ENCODE measurements at places on chromosomes 5 and 9.

DNA sequence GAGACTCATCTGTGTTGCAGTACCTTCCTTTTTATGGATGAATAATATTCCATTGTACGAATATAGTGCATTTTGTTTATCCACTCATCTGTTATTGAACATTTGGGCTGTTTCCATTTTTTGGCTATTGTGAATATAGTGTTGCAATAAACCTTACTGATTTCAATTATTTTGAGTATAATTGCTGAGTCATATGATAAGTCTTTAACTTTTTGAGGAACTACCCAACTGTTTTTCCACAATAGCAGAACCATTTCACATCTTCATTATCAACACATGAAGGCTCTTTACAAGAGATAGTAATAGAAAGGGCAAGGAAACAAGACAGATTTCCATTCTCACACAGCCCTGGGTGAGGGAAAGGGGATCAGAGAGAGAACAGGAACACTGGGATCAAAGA, 329.2 kb downstream of the RAB3C start:
- DNase-seq: no peak

- no peak for DNase-seq
Observed at GRCh38 chr9:96430377-96430776, 12.2 kb upstream of the ZNF367 start.

- DNase-seq: no peak
Observed at GRCh38 chr9:69178583-69179011, 4.5 kb downstream of the TJP2 start.

GRCh38 chr9:92180669-92181181, 65.5 kb upstream of the SPTLC1 start:
- DNase-seq: no peak

DNA sequence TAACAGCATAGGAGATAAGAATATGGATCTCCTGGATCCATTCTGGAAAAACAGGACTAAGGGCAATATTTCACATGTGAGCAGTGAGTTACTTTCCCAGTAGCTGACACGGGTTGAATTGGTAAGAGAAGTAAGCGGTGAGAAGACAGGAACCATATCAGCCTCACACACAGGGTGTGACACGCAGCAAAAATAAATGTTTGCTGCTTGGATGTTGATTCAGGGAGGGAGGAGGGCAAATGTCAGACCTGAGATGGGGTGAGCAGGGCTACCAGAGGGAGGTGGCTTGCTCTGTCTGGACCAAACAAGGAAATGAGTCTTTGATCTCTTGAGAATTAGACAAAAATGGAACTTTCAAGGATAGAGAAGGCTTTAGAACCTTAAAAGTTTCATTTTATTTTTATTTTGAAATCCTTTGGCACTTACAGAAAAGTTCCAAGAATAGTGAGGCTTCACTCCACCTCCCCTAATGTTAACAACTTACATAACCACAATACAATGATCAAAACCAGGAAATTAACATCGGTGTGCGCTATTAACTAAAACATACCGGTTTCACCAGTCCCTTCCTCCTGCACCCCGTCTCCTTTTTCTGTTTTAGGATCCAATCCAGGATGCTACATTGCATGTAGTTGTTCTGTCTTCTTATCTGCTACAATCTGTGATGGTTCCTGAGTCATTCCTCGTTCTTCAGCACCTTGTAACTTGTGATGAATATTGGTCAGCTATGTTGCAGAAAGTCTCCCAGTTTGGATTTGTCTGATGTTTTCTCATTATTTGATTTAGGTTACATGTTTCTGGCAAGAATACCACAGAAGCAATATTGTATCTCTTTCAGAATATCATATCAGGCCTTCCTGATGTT, 20.5 kb upstream of the ARHGEF28 start:
- no peak for DNase-seq

DNA sequence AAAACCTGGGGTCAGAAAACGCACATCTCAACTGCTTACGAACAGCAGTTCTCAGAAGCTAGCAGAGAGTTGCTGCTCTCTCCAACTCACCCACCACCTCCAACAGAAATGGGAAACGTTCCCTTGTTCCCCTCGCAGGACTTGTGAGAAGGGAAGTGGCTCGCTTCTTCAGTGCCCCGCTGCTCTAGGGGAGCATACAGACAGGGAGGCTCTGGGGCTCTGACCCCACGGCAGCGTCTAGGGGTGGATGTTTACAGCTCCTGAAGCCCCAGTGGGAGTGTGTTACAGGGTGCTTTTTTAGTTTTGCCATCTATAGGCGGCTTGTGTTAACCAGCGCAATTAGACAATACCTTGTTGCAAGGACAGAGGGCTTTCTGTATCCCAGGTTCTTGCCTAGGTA, 267.7 kb upstream of the ACTBL2 start:
- DNase-seq: no peak

DNA sequence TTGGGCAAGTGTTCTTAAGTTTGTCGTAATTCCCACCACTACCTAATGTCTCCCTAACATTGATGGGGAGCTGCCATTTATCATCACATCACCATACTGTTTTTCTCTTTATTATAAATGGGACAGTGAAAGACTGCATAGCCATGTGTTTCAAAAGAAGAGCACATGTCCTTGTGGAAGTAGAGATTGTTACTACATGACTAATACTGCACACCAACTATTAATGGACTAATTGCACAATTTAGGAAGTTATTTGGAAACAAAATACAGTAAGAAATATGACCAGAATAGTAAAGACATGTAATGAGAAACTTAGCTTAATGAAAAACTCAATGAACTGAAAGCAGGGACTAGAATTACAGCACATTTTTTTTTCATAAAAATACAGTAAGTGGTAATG, 12.0 kb upstream of the ELOVL7 start:
- DNase-seq: no peak

GRCh38 chr9:77236693-77237092, 59.4 kb downstream of the VPS13A start:
- no peak for DNase-seq

- peak; percentile 10 for DNase-seq
Observed at GRCh38 chr5:163544836-163545235, 39.4 kb downstream of the MAT2B start.

- DNase-seq: no peak
Observed at GRCh38 chr9:74653410-74654080, 156.4 kb downstream of the RORB start.

DNA sequence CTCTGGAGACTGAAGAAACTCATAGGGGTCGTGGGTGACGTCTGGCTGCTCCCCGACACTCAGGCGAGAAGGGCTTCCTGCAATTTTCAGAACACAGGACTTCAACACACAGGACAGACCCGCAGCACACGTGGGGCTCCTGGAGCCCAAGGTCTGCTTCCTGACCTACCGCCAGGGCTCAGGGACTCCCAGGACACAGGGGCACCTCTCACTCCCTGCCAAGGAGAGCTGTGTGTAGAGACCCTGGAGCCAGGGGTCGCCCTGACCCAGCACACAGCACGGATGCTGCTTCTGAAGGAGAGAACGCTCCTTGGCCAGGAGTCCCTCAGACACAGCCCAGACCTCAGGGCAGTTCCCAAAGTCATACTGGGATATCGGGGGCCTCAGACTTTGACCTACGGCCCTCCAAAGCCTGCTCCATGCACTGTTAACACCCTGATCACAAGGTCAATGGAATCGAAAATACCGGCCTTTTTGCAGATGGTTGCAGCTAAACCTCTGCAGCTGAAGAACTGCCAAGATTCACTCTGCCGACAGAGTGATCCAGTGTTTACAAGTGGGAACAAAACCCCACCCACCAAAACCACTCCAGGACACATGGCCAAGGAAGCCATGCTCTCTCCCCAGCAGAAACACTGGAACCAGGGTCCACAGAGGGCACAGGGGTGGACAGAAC, 13.8 kb upstream of the ZDHHC11 start:
- DNase-seq: no peak

DNA sequence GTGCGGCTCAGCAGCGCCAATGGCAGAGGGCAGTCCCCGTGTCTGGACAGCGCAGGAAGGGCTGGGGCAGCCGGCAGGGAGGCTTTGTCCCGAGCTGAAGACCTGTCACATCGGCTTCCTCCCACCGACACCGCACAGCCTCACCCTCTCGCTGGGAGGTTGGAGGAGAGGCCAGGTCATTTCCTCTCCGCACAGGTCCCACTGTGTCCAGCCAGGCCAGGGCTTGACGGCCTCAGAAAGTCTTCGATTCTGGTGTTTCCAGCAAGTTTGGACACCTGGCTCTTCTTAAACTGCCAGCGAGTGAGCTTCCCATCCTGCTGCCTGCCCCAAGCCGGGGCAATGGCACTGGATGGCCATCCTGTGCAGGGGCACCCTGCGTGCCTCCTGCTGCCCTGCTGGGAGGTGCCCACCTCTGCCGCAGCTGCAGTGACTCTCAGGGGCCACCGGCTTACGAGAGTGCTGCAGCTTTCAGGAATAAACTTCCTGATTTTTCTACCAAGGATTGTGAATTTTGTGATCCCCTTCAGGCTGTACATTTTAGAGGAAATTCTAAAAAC, 33.9 kb downstream of the AHRR start:
- no peak for DNase-seq

- DNase-seq: no peak
Observed at GRCh38 chr5:124630767-124631704, 115.4 kb downstream of the ZNF608 start.

- DNase-seq: no peak
Observed at GRCh38 chr5:149224282-149224681, 47.4 kb upstream of the AFAP1L1 start.

DNA sequence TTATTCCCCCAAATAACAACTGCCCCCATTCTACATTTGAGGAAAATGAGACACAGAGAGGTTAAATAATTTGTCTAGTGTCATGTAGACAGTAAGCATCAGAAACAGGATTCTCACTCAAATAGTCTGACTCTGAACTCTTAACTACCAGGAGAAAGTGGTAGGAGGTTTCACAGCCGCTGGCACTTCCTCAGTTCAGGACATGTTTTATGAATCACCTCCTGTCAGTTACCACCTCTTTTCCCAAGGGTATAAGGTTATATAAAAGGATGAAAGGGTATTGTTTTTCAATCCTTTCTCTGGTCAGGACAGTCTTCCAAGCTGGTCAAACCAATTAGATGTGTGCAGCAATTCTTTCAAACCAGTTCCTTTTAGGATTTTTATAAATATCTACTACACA, 52.1 kb downstream of the TSSK1B start:
- DNase-seq: no peak

DNA sequence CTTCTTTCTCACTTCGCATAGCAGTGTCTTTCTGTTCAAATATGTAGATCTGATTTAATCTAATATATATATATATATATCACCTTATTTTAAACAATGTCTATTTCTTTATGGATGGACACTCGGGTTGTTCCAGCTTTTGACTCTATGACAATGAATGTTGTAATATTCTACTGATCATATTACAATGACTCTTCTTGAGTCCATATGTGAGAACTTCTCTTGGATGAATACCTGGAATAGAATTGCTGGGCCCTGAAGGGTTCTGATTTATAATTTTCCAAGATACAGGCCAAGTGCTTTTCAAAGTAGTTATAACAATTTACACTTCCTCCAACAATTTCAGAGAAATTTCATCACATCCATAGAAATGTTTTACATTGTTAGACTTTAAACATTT, 28.8 kb downstream of the NTRK2 start:
- no peak for DNase-seq

DNA sequence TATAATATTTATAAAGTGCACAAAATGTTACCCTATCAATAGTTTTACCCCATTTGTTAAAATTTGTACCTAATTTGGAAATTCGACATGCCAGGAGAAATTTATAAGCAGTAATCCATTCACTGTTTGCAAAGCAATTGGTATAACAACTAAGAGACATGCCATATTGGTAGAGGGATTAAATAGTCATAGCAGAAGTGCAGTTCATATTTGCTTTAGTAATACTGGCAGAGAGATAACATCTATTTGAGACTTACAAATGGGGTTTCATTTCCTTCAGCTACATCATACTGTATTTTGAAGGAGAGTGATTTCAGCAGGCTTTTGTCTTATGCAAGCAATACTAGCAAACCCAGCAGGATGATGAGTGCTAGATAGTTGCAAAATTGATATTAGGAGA, 610.4 kb upstream of the CDH10 start:
- no peak for DNase-seq

DNA sequence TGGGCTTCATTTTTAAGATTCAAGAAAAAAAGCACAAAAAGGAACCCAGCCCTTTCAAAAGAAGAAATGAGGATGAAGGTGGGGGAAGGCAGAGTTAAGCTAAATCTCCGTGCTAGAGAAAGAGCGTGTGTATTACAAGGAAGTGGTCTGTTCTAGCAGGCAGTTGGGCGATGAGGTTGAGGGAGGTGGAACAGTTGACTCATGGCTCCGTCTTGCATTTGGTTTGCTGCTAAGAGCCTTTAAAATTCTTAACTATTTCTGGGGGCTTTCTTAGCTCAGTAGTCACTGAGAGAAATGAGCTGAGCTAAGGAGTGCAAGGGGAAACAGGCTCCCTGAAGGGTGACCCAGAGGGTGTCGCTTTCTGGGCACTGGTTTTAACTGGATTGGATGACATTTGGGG, 117.4 kb downstream of the GCNT1 start:
- DNase-seq: no peak

GRCh38 chr5:176712546-176713304, 65.4 kb downstream of the TSPAN17 start:
- DNase-seq: no peak

DNA sequence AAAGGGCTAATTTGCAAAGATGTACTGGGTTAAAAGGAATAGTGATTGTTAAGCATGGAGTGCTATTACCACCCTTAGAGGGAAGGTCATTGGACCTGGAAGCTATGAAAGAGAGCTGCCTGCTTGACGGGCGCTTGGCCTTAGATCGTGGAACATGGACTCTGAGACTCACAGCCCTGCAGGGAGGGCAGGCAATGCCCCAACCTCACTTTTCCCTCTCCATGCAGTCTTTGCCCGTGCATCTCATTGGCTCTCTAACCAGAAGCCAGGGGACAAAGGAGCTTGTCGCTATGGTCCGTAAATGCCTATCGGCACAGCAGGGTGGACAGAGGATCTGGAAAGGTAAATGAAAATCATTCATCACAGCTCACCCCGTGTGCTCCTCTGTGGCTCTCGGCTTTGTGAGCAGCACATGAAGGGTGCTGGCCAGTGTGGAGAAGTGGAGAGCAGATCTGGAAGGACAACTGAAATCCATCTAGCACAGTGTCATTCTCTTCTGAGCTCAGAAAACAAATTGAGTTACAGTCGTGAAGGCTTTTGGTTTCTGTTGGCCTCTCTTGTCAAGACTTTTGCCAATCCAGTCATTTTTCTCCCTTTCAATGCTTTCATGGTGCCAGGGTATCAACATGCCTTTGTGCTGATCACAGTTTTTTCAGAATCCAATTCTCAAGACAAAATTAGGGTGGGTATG, 186.2 kb downstream of the SNX18 start:
- peak; percentile 27 for DNase-seq

GRCh38 chr5:8135742-8136141, 266.8 kb downstream of the MTRR start:
- DNase-seq: no peak

DNA sequence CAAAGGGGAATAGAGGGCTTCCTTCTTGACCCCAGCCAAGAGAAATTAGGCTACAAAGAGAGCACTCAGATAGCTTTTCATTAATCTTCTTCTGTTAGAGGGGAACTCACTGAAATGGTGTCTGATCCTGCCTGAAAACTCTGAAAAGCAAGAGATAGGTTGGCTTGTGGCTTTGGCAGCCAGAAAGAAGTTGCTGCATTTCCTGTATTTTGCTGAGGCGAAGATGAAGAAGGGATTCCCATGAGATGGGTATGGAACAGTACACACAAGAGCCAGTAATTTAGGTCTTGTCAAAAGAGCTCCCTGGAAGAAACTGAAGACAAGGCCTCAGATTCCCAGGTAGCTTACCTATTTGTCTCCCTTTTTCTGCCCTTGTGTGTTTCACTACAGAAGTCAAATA, 120.9 kb upstream of the TARS1 start:
- no peak for DNase-seq

Measured in brain (organoid and tissue), 16 donors.